ENCODE measurements at places on chromosomes 3 and 15.

- no peak for DNase-seq
Measured at GRCh38 chr15:74504836-74505235, 36.2 kb upstream of the ARID3B start.

- no peak for DNase-seq
Measured at GRCh38 chr3:184693011-184693975, 18.6 kb downstream of the MAGEF1 start.

GRCh38 chr3:141686466-141687291 is 51.4 kb upstream of the RNF7 start:
- DNase-seq = no peak

GRCh38 chr3:169342652-169343505 is 320.6 kb downstream of the MECOM start:
- no peak for DNase-seq
